ENCODE measurements at places on chromosomes 11 and 22.

DNA sequence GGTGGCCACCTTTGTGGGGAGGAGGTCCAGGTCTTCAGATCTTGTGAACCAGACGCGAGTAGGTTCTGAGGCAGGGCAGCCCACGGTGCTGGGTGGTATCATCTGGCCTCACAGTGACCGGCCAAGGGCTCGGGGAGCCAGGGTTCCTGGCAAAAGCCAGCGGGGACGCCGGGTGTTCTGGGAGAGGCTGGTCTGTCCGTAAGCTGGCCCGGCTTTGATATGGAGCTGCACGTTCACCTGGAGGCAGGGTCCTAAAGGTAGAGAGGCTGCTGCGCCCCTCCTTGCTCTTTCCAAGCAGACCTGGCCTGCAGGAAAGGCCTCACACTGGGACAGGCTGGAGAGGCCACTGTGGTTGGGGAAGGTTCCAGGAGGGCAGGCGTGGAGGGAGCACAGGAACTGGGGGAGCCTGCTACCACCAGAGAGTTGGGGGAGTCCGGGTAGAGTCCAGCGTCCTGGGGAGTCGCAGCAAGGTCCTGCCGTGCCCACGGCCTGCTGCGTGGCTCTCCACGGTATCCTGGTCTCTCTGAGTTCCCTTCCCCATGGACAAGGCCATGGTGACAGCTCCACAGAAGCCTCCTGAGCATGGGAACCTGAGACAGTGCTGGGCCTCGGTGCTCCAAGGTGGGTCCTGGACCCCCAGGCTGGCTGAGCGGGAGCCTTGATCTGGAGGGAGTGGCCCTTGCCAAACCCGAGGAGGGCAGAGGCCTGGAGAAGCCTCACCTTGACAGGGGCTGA is 452.4 kb upstream of the B3GAT1 start:
- no peak for DNase-seq

DNA sequence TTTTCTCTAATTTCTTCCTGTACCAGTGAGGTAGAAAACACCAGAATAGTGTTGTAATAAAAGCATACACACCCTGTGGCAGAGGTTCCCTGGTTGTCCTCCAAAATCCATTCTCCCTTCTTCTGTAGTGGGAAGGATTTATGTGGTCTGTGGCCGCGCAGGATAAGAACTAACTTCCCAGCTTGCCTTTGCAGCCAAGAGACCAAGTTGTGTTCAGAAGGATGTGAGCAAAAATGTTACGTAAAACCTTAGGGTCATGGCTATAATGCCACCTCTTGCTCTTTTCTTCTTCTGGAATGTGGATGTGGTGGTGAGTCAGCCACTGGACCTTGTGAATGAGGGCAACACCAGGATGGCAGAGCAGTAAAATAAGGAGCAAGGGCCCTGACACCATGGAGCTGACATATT is 28.4 kb downstream of the CCDC90B start:
- no peak for DNase-seq

- DNase-seq = no peak
Measured at GRCh38 chr11:64250415-64251015, 815 bp upstream of the PLCB3 start.

GRCh38 chr22:43423046-43423445 is 11.2 kb downstream of the MPPED1 start:
- DNase-seq = no peak

DNA sequence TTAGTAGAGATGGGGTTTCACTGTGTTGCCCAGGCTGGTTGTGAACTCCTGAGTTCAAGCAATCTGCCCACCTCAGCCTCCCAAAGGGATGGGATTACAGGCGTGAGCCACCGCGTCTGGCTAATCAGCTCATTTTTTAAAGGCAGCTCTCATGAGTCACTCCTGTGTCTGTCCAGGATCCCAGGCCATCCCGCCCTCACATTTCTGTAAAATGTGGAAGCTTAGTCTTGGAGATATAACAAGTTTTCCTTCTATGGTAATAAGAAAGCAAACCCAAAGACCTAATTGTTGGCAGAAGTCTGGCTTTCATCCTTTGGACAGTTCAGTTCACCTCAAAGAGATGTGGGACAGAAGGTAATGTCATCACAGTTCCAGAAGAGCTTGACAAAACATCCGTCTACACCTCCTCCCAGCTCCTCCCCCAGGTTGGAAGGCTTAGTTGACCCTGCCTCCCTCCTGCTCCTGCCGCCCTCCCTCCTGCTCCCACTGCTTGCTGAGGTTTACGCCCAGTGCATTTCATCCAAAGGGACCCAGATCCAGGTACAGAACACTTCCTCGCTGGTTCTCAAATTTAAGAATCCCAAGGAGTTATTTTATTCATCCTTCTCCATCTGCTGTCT is 6.4 kb downstream of the DRD2 start:
- DNase-seq = no peak

DNA sequence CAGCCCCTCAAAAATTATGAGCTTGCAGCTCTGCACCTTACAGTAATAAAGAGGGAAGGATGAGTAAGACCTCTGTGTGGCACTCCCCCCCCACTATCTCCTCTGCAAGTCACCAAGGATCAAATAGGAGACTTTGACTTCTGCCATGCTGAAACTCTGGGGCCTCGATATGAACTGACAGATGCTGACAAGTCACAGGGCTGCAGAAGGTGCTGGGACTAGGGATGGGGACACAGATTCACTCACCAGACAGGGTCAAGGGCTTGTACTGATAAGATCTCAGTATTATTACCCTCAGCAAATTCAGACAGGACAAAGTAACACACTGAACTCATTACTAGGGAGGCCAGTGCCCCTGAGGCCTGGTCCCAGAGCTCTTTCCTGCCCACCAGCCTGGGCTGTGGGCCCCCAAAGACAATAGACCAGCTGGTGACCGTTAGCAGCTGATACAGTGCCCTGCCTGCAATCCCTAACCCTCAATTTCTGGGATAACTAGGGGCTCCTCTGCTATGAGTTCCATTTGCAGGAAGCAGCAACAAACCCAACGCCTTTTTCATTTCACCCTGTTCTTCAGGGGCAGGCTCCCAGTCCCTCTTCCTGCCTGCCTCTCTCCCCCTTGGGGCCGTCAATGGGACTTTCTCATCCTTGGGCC is 20.1 kb downstream of the TMPRSS13 start:
- DNase-seq = no peak

DNA sequence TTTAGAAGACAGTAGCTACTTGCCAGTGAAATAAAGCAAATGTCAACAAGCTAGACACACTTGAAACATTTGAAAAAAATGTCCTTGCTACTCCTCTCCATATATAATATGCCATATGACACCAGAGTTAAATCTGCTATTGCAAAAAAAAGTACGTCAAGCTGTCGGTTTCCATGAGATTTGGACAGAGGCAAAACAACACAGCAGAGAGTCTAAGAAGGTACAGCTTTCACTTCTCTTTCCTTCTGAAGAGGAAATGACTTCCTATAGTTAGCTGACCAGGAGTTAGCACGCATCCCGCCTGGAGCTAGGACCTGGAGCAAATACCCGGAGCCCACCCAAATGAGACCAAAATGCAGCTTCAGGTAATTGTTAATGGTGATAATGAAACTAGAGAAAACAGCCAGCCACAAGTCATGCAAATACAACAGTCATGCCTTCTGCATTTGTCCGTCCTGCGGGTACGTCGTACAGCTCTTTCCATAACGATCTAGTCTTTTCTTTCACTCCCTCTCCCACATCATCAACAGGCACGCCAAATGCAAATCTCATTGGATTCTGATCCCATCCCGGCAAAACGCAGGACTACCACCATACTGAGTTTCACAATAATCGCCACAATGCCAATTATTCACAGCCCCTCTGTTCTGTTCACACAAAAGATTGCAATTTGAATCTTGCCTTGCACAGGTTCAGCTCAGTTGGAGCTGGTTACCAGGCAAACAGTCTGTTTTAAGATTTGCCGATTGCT is 395.0 kb upstream of the CCDC90B start:
- no peak for DNase-seq

- DNase-seq = no peak
Measured at GRCh38 chr22:38652859-38653258, 3.3 kb downstream of the FAM227A start.

DNA sequence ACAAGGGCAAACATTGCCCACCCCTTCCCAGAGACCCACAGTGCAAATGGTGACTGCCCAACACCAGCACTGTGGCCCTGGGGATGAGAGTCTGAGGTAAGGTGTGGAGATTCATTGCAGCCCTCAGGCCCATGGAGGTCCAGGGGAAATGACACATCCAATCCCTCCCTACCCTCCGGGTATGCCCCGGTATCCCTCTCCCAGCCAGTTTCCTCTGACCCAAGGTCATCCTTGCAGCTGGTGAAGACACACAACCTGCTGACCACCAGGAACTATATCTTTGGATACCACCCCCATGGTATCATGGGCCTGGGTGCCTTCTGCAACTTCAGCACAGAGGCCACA is 18.9 kb upstream of the UVRAG start:
- DNase-seq = no peak

DNA sequence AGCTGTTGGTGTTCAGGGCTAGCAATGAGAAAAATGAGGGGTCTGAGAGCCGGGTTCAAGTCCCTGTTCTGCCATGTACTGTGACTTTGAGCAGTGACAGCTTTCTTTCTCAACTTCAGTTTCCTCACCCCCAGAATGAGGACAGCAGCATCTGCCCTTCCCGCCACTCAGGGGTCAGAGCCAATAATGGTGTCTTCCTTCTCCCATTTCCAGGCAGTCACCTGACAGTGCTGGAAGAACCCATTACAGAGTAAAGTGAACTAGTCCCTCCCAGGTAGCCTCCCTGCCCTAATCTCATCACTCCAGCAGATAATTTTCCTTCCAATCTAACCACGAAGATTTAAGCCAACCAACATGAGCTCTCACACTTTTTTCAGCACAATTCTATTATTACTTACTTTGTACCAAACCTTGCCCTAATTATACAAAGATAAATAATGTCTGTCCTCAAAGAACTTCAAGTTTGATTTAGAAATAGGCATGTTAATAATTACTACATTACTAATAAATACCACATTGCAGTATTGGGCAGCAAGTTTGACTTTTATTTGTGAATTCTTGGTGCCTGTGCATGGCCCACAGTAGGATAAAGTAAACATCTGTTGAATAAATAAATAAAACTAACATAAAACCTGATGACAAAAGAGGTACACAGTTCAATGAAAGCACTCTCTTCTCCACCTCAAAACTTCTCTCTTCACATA is 61.0 kb downstream of the SERGEF start:
- no peak for DNase-seq

DNA sequence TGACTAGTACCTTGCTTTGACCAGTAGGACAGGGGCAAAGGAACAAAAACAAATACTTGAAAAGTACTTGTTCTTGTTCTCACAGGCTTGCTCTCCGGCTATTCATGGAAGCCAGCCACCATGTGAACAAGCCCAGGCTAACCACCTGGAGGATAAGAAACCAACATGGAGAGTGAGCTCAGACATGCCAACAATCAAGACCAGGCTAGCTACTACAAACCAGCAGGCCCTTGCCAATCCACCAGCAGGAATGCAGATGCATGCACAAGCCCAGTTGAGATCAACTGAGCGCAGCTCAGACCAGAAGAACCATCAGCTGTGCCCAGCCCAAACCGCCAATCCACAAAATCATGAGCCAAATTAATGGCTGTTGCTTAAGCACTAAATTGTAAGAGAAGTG is 180.1 kb upstream of the ISX start:
- DNase-seq = no peak

DNA sequence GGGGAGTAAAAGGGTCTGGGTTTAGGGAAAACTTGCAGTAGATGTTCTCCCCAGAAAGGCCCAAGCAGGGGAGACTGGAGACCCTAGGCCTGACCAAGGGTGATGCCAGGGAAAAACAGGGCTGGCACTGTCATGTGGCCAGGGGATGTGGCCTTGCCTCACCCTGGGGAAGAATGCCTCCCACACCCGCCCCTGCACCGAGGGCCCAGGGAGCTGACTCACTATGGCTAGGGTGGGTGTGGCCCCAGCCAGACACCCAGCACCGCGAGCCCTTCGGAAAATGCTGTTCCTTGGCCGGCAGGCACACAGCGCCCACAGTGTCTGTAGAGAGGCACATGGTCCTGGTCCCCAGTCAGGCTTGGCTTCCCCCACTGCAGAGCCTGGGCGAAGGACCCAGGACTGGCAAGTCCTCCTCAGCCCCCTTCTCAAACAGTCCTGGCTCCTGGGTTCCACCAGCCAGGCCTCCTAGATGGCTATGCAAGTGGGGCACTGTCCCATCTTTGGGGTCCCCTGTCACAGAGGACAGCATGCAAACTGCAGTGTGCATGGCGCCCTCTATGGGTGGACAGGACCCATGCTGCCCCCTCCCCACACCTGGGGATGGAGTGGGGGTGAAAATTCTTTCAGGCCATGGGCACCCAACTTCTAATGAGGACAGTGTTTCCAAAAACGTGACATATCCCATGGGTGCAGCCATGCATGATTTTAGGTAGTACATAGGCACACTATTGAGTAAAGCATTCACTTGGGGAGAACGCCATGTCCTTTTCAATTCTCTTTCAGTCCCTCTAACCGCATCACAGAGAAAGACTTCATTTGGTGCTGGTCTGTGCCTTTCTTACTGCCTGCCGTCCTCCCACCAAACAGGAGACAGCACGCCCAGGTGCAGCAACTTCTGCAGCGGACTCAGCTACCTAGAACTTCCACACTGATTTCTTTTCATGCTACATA is 15.2 kb downstream of the TMPRSS5 start:
- DNase-seq = no peak

GRCh38 chr22:25165785-25166184 is 33.9 kb upstream of the CRYBB3 start:
- no peak for DNase-seq

- DNase-seq = no peak
Measured at GRCh38 chr11:128465531-128465930, 121.8 kb downstream of the ETS1 start.

GRCh38 chr11:111538407-111539114 is 2.0 kb upstream of the LAYN start:
- no peak for DNase-seq
